ENCODE measurements at places on chromosomes 5 and 9.

- DNase-seq: no peak
Measured at GRCh38 chr5:100757618-100758017, 145.5 kb downstream of the ST8SIA4 start.

GRCh38 chr5:145718956-145719355 lies 116.2 kb downstream of the PRELID2 start:
- no peak for DNase-seq

GRCh38 chr9:131562032-131562959 lies 17.0 kb downstream of the PRRT1B start:
- no peak for DNase-seq

DNA sequence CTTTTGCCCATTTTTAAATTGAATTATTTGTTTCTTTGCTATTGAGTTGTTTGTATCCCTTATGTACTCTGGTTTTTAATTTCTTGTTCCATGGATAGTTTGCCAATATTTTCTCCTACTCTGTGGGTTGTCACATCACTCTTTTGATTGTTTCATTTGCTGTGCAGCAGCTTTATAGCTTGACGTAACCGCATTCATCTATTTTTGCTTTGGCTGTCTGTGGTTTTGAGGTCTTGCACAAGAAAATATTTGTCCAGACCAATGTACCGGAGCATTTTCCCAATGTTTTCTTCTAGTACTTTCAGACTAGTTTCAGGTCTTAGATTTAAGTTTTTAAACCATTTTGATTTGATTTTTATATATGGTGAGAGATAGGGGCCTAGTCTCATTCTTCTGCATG lies 36.2 kb upstream of the ZNF366 start:
- no peak for DNase-seq

DNA sequence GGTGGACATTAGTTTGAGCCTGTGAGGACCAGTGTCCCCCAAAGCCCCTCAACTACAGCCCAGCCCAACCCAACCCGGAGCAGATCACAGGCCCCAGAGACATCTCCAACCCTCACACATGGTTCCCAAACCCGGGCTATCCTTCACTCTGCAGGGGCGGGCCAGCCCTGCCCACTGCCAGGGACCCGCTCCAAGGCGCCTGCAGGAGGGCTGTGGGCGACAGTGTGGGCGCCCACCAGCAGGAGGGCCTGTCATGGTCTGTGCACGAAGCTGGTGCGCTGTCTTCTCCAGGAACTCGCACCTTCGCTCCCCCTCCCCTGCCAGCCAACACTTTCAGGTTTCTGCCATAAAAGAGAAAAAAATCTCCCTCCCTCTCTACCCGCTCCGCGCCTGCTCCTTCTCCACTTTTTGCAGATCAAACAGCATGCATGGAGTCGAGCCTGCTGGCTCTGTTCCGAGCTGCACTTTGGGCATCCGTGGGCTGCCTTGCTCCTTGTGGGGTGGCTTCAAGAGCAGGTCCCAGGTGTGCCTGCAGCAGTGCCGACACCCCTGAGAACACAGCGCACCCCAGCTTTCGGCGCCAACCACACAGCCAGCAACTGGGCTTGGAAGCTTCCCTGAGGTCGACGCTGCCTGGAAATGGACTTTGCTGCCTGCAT lies 133.7 kb upstream of the PPP1R26 start:
- no peak for DNase-seq

GRCh38 chr5:65172486-65173129 lies 309.1 kb downstream of the ADAMTS6 start:
- DNase-seq: peak; percentile 71

- DNase-seq: no peak
Measured at GRCh38 chr9:27945386-27945785, 372.1 kb upstream of the C9orf72 start.

- DNase-seq: no peak
Measured at GRCh38 chr5:149387081-149387631, 8.1 kb upstream of the IL17B start.

DNA sequence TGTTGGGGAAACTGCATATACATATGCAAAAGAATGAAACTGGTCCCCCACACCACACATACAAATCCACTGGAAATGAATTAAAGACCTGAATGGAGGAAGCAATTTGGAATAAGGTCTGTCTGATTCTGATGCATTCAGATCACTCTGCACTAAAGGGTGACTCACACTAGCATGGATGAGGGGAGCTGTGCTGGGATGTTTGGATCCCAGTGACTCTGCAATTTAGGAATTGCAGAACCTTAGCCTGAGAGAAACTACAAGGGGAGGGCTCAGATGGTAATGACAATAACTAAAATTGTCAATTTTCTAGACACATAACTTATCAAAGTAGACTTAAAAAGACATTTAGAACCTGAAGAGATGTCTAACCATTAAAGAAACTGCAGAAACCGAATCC lies 312.0 kb downstream of the CDK5RAP2 start:
- no peak for DNase-seq

GRCh38 chr9:112556497-112557442 lies 70.1 kb downstream of the KIAA1958 start:
- no peak for DNase-seq

All from stimulated activated CD8-positive, alpha-beta memory T cell treated with anti-CD3 and anti-CD28 coated beads, Interleukin-15, amount 100 ng/mL, for 48 hours (primary cell).